ENCODE measurements at places on chromosomes 11 and 22.

DNA sequence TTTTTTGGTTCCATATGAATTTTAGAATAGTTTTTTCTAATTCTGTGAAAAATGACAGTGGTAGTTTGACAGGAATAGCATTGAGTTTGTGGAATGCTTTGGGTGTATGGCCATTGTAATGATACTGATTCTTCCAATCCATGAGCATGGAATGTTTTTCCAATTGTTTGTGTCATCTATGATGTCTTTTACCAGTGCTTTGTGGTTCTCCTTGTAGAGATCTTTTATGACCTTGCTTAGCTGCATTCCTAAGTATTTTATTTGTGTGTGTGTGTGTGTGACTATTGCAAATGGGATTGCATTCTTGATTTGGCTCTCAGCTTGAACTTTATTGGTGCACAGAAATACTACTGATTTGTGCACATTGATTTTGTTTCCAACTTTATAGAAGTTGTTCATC is 3.0 kb upstream of the CSF2RB start:
- no peak for DNase-seq

DNA sequence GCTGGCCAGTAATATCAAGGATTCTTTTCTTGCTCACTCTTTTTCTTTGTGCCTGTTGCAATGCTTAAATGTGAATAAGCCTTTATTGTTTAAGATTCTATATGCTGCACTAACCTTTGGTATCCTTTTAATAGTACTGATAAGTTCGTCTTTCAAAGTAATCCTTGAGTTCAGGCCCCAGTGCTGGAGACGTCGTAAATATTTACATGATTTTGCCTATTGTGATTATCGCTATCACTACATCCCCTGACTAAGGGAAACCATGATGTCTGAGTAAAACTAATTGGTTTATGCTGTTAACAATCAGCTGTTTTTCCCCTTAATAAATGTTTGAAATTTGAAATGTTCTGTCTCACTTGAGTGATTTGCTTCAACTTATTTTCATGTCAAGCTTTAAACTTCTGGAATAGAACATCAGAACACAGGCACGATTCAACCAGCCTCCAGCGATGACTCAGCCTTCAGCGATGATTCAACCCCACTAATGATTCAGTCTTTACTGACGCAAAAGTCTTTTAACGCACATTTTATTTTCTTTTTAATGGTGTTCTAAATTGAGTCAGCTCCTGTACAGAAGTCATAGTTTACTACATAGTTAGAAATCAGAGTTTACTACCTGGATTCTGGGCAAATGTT is 3.9 kb downstream of the HTATIP2 start:
- DNase-seq = no peak

DNA sequence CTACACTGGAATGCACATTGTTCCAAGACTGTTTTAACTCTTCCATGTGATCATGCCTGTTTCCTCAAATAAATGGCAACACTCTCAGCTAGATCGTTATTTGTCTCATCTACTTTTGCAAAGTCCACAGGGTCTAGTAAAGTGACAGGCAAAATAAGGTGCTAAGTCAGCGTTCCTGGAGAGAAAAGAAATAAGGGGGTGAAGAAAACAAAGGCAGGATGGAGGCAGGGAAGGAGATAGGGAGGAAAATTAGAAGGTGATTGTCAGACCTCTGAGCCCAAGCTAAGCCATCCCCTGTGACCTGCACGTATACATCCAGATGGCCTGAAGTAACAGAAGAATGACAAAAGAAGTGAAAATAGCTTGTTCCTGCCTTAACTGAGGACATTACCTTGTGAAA is 132.1 kb downstream of the RAB38 start:
- DNase-seq = no peak

GRCh38 chr11:10158461-10158860 is 135.6 kb downstream of the SBF2 start:
- DNase-seq = no peak

DNA sequence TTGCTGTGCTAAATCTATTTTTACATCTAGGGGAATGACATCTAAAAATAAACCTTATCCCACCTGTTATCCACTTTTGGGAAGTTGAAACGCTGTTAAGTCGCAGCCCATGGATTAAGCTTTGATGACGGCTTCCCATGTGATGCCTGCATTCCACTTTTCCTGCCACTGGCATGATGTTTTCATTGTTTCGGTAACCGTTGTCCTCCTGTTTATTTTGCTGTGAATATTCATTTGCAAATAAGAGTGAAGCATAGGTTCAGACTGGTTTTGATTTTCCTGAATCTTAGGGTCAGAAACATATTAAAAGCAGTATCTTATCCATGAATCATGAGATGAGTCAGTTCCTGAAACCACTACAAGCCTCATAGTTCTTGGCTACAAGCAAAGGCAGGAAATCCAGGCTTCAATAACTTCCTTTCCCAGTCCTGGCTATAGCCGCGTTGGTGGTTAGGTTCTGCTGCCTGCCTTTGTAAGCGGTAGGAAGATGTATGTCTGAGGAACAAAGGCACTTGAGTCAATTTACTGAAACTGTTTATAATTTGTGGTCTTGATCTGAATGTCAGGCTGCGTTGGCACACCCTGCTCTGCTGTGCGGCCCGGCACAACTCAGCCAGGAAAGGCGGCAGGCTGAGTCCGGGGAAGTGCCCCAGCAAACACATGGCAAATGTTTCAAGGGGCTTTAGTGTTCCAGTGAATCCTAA is 19.4 kb downstream of the TEAD1 start:
- DNase-seq = no peak

Measured in T-helper 1 cell (primary cell).